Urinary bladder (tissue), 4 donors: ENCODE measurements at places on chromosomes 1 and 21. TPM values are rescaled to one million over a fixed set of nuclear protein-coding genes. Genes with fewer than 3 reads are reported as not detected.

- DNase-seq: no peak
These were observed 79.6 kb downstream of the PTPRU start for GRCh38 chr1:29315876-29316275.

- DNase-seq: no peak
These were observed 457.2 kb downstream of the PCP4 start for GRCh38 chr21:40324389-40324788.

DNA sequence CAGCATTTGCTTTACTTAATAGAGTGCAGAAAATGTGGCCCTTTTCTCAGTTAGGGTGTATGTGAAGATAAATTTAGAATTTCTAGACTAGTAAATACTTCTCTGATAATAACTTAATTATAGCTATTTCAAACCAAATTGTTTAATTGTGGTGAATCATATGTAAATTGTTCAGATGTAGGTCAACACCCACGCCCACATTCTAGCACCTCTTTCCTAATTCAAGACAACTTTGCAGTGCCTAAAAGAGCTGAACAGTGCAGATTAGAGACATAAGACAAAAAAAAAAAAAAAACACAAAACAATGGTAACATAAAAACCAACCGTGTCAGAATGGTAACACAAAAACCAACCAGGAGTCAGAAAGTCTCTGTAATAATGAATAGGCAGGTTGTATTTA lies 758.3 kb downstream of the USP25 start:
- DNase-seq: no peak

- DNase-seq: no peak
These were observed at the start of gene AGT for GRCh38 chr1:230713915-230714764. Gene AGT, minus strand, starts transcription at chr1:230714122. Its CDS starts 3,299 bp downstream, at chr1:230710823.

GRCh38 chr1:224710196-224710595 lies 94.1 kb downstream of the CNIH3 start:
- no peak for DNase-seq

- no peak for DNase-seq
These were observed 1.1 kb downstream of the MIA3 start for GRCh38 chr1:222618880-222619596.

DNA sequence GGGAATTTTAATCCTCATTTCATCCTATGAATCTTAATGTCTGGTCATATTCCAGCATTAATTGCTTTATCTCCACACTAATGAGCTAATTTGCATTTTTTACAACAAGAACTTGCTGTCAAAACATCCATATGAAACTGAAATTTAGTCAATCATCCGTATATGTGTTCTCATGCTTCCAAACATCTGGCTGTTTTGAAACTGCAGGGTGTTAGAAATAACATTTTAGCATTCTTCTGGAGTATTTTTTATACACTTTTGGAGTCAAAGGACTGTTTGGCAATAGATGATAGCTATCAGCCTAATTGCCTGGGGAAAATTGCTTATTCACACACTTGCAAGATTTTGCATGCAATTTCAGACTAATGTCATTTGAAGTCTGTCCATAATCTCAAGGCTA lies 1639.3 kb downstream of the KCNT2 start:
- no peak for DNase-seq

- DNase-seq: no peak
These were observed 213.8 kb upstream of the TMEM51 start for GRCh38 chr1:14939527-14940284.

DNA sequence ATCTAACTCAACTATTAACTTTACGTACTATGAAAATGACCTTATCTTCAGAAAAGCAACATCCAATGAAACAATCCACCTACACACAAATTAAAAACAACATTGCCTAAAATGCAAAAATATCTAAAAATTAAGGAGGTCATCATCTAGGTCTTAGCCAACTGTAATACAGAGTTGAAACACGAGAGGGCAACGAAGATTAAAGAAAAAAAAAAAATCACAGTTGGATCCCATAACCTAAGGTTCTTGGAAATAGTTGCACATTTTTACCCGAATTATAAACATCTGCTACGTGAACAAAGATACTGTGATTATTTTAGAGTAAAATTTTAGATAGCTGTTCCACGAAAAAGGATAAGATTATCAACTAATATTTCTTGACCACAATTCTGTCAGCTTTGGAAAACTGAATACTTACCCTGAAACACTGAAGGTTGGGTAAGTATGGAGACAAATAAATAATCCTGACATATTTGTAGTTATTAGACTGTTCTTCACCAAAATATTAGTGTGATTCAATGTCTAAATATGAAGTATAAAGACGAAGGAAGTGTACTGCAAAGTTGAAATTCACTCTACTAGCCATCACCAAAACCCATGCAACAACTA lies 88.0 kb upstream of the AK4 start:
- no peak for DNase-seq

- no peak for DNase-seq
These were observed 39.2 kb downstream of the HLX start for GRCh38 chr1:220918285-220918951.

- DNase-seq: no peak
These were observed 118.7 kb upstream of the RRP15 start for GRCh38 chr1:218166268-218166945.

DNA sequence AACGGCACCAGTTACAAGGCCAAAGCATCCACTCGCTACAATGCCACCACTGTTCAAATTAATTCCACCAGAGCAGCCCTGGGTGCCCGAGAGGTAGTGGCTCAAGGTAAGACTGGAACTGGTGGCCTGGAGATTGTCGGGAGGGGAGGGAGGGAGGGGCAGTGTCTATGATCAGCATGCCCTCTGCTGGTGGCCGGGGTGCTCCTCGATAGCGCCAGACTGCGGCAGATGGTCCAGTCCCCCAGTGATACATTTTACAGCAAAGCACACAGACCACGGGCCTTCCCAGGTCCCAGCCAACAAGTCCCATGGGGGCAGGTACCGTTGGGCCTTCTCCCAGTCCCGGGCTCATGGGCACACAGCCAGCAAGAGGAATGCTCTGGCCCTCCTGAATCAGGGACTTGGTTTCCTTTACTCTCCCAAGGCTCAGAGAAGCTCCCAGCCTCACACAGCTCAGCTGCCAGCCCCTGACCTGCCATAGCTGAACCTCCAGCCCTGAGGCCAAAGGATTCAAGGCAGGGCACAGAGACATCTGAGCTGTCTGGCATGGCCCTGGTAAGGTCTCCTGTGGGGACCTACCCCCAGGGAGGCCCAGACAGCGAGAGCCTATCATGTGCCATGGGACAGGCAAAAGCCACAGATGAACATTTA lies 15.3 kb downstream of the ACOT7 start:
- DNase-seq: no peak

- no peak for DNase-seq
These were observed 2.3 kb downstream of the EGLN1 start for GRCh38 chr1:231419738-231420298.

- DNase-seq: no peak
These were observed 24.2 kb downstream of the SPAG17 start for GRCh38 chr1:118160806-118161205.

- no peak for DNase-seq
These were observed 9.8 kb upstream of the SSBP3 start for GRCh38 chr1:54415991-54416390.

DNA sequence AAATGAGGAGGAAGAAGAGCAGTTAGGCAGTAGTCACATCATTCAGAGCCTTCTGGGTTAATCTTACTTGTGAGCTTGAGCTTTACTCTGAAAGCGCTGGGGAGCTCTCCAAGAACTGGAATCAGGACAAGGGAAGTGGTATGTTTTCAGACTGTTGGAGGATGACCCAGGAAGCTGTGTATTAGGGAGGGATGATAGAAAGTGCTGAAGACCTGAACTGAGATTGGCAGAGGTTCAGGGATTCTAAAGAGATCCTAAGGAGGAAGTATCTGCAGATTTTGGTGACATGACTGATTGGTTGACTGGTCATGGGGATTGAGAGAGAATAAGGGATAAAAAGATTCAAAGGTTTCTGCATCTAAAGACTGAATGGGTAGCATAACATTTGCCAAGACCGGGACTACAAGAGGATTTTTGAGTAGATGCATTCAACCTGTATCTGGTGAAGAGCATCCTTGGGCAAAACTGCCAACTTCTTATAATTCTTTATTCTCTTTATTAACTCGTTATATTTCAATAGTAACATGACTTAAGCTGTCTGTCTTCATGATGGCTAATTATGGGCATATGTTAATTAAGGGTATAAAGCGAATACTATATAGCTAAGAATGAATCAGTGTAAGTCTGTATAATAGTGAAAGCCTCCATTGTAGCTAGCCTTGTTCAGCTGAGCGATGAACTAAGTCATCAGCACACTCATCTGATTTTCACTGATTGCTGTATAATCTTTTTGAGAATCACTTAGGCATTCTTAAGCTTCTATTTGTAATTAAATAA lies 41.8 kb downstream of the XCL1 start:
- DNase-seq: no peak

DNA sequence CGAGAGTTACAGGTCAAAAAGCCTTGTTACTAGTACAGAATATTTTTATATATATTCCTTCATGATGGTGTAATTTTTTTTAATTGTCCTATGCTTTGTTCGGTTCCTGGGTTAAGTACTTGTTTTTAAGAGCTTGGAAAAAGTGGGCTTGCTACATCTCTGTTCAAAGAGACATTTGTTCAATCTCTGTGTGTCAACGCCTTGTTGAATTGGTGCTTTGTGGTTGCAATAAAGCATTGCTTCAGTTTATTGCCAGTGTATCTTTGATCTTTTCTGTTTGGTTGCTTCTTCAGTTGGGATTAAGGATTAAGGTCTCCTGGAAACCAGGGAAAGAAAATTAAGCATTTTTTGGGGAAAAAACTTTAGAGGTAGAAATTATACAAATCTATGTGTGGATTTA lies 47.7 kb upstream of the DNASE2B start:
- no peak for DNase-seq

DNA sequence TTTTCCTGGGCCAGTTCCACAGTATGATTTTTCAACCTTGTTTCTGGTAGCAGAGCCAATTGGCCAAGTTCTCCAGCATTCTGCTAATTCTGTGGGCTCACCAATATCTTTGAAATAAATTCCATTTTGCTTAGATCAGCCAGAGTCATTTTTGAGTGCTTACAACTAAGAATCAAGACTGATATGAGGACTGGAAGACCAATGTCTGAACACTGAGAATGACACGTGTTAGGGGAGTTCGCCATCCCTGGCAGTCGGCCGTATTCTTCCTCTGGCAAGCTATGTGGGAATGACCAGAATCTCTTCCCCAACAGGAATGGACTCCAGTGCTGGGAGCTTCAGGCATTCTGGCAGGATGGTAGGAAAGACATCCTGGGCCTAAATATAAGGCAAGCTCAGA lies 4.9 kb upstream of the TENT5C start:
- DNase-seq: no peak

- no peak for DNase-seq
These were observed 44.0 kb downstream of the ETS2 start for GRCh38 chr21:38849776-38850175.

GRCh38 chr1:191575180-191575579 lies 583.1 kb upstream of the RGS18 start:
- DNase-seq: no peak

DNA sequence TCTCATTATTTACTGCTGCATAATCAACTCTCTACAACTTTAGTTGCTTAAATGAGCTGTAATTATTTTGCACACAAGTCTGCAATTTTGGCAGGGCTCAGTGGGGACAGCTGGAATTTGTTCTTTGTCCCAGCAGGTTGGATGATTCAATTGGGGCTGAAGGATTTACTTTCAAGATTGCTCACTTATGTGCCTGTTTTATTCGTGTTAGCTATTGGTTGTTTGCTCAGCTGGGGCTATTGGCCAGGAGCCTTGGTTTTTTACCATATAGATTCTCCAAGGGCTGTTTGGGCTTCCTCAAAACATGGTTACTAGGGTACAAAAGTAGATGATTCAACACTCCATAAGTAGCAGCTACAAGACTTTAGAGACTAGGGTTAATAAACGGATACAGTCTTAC lies 13.4 kb downstream of the OR10R2 start:
- DNase-seq: no peak

GRCh38 chr21:28712411-28712810 lies 280.3 kb downstream of the LTN1 start:
- no peak for DNase-seq

- DNase-seq: no peak
These were observed 97.9 kb upstream of the MARK1 start for GRCh38 chr1:220430059-220430458.

The STIL gene
- total RNA-seq: 13.0 TPM

The GCSAML gene
- 1.1 TPM for total RNA-seq

The KCNA2 gene
- 1.7 TPM for total RNA-seq

The METTL18 gene
- 14.8 TPM for total RNA-seq

The HPDL gene
- total RNA-seq: 0.74 TPM

The PCBP3 gene
- 4.3 TPM for total RNA-seq

The DNAH14 gene
- total RNA-seq: 70.4 TPM

The TMEM269 gene
- total RNA-seq: not detected

The CENPF gene
- total RNA-seq: 46.2 TPM

The C1QC gene
- 25.4 TPM for total RNA-seq

The LHX8 gene
- total RNA-seq: 1.6 TPM

The PGBD5 gene
- 2.5 TPM for total RNA-seq
